Hindlimb muscle (tissue), 1 donor: ENCODE measurements at places on chromosomes 5 and 9.
A peak's percentile ranks its signal among the peaks of the same experiment; 100 is the strongest.

GRCh38 chr5:135269931-135270421 lies 129.1 kb downstream of the MACROH2A1 start:
- peak; percentile 64 for DNase-seq

- DNase-seq, result peak; percentile 61
Measured at GRCh38 chr5:15007646-15008045, 136.1 kb upstream of the ANKH start.

GRCh38 chr5:171639966-171640365 lies 145.7 kb upstream of the SMIM23 start:
- DNase-seq, result no peak

DNA sequence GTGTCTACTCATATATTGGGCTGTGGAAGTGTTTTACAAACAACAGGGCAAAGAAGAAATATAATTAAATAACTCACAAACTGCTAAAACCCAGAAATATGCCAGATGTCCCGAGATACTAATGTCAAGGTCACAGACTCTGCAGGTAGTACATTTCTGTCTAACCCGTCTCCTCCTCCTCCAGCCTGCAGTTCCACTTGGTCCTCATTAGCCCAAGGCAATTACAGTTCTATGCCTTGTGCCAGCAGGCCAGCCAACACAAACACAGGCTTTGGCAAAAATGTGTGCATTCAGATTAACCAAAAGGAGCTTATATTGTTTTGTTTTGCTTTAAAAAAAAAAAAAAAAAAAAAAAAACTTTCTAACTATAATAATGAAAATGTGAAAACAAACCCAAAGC lies 148.8 kb downstream of the MYO10 start:
- DNase-seq, result no peak

DNA sequence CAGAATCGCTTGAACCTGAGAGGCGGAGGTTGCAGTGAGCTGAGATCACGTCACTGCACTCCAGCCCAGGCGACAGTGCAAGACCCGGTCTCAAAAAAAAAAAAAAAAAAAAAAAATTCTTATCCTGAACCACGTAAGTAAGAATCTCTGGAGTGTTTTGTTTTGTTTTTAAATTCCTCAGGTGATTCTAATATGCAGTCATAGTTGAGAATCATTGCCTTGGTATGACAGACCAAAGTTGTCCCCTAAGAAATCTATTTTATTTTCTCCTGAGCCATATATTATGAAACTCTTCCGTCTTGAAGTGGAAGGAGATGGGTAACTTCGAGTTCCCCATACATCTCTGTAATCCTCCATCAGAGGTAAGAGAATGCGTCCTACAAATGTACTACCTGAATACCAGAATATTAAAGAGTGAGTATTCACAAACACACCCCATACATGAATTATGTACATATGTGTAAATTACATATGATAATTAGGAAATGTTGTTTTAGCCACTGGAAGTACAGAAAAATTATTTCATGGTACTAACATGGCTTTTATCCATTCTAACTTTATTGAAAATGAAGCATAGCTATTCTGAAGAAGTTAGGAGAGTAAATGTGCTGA lies 26.7 kb upstream of the SVEP1 start:
- no peak for DNase-seq

GRCh38 chr5:104172976-104173375 lies 610.4 kb upstream of the NUDT12 start:
- no peak for DNase-seq

- DNase-seq, result no peak
Measured at GRCh38 chr5:86461169-86461956, 156.4 kb upstream of the COX7C start.

- no peak for DNase-seq
Measured at GRCh38 chr5:55899344-55899743, 48.2 kb downstream of the IL31RA start.

DNA sequence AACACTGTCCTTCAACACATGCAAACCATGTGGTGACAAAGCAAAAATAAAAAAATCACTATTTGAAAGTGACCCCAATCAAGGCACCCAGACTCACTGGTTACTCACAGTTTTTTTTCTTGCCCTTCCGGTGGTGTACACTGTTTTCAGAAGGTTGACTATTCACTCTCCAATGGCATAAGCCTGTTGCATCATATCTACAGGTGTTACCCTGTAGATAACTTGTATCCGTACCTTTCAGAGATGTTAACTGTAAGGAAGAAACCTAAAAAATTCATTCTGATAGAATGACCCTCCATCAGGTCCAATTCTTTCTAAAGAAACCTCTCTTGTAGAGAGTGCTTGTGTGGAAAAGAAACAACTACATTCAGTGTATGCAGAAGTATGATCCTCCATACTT lies 193.6 kb upstream of the RASA1 start:
- DNase-seq, result no peak

DNA sequence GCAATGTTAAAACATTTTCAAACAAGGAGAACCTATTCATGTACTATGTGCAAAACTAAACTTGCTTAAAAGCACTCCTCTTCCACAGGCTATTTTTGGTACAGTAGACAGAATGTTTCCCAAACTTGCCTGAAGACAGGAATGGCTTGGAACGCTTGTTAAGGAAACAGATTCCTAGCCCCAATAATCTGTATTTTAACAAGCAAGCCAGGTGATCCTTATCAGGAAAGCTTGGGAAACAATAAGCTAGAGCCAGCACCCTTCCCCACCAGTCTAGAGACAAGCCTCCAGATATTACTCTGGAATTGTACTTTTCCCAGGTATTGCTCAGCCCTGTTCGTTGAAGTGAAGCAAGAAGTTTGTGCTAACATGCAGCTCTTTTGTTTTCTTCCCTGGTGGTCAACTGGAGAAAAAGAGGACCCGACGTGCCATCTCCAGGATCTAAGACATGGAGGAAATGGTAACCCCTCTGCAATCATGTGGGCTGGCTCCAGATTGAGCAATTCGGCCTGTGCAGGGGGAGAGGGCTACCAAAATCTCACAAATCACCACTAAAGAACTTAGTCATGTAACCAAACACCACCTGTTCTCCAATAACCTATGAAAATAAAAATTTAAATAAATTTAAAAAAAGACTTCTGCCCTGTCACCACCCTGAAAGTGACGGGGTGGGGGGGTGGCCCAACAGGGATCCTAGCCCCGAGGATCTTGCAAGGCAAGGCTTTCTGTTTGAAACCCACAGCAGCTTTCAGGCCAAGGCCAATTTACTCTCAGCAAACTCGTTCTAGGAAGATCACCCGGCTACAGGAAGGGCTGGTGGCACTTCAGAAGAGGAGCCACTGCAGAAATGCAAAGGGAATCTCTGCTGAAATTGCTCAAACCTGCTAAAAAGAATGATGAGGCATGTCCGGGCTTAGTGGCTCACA lies 48.6 kb downstream of the SHB start:
- no peak for DNase-seq

DNA sequence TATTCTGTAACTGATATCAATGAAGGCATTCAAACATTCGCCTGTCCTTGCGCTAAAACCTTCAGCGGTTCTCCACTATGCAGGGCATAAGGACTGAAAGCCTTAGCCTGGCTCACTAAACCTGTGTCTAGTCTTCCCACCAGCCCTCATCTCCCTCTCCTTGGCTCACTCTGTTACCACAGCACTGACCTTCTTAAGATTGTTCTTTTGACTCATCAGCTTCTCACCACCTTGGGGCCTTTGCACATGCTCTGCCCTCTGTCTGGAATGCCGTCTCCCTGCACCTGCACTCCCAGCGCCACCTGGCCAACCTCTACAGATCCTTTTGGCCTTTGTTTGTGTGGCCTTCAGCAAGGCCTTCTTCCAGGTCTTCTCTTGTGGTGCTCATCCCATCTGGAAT lies 131.8 kb upstream of the IER5L start:
- DNase-seq, result no peak

DNA sequence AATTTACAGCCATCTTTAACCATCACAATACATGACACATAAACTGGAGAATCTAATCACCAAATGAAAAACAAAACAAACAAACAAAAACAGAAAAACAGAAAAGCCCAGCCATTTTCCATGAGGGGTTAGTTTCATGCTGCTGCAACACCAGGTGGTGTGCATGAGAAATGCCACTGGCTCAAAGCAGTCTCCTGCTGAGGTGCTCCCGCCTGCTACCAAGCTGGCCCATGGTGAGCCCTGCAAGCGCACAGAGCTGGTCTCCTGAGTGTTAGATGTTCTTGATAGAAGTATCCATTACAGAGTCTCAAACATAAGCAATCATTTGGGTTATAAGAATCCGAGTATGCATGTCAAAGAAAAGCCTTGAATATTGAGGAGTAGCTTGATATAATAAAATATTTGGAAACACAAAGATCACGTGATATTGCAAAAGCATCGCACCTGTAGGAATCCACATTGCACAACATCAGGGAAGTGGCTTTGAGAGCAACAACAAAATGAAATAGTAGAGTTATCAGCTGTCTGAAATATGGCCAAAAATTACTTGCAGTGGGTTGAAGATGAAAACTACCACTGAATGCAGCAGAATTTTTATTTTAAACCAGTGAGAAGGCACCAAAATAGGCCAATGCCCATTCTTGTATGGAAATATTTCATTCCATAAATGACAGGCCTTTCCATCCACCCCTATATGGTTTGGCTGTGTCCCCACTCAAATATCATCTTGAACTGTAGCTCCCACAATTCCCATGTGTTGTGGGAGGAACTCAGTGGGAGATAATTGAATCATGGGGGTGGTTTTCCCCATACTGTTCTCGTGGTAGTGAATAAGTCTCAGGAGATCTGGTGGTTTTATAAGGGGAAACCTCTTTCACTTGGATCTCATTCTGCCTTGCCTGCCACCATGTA lies 194.8 kb downstream of the SYK start:
- DNase-seq, result no peak

- DNase-seq, result no peak
Measured at GRCh38 chr9:117720555-117720954, 16.4 kb downstream of the TLR4 start.

- DNase-seq, result no peak
Measured at GRCh38 chr5:10454591-10455276, 13.1 kb downstream of the ROPN1L start.

- no peak for DNase-seq
Measured at GRCh38 chr5:23730023-23730422, 222.6 kb downstream of the PRDM9 start.

- no peak for DNase-seq
Measured at GRCh38 chr9:125547368-125547767, 159.6 kb downstream of the MAPKAP1 start.

- no peak for DNase-seq
Measured at GRCh38 chr5:53063176-53063575, 46.4 kb downstream of the MOCS2 start.

- DNase-seq, result no peak
Measured at GRCh38 chr5:73278693-73279092, 105.7 kb downstream of the TMEM174 start.

- no peak for DNase-seq
Measured at GRCh38 chr5:137395011-137395755, 103.9 kb downstream of the SPOCK1 start.

GRCh38 chr9:129761293-129761900 lies 8.6 kb upstream of the PTGES start:
- peak; percentile 63 for DNase-seq

GRCh38 chr5:142592365-142592764 lies 93.5 kb downstream of the FGF1 start:
- DNase-seq, result no peak

DNA sequence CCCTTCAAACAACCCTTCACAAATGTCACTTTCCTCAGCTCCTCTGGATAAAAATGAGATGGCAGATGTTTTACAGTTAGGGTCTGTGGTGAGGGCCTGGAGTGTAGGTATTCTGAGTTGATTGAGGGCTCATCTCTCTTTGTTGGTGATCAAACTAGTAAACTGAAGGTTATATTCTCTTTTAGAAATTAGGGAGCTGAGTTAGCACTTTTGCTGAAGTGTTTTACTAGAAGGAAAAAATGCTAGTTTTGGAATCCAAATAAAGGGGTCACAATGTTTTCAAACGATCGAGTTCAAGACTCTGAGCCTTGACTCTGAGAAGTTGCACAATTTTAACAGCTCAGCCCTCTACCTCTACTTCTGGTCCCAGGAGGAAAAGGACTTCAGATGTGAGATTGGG lies 23.4 kb downstream of the RHOBTB3 start:
- no peak for DNase-seq

DNA sequence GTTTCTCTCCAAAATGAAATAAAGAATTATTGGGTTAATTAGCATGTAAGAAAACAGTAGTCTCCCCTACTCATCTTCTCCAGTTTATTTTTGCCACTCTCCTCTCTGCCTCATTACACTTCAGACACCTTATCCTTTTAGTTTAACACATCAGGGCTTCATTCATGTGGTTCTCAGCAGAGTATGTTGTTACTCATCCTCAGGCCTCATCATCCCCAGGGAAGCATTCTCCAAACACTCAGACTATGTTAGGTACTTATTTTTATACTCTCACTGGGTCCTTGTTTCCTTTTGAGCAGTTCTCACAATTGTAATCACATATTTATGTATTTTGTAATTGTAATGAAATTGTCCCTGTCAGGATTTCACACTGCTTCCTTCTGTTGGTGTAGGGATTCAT lies 470.5 kb downstream of the PDE4D start:
- no peak for DNase-seq

GRCh38 chr5:154570572-154571324 lies 92.7 kb upstream of the HAND1 start:
- no peak for DNase-seq

DNA sequence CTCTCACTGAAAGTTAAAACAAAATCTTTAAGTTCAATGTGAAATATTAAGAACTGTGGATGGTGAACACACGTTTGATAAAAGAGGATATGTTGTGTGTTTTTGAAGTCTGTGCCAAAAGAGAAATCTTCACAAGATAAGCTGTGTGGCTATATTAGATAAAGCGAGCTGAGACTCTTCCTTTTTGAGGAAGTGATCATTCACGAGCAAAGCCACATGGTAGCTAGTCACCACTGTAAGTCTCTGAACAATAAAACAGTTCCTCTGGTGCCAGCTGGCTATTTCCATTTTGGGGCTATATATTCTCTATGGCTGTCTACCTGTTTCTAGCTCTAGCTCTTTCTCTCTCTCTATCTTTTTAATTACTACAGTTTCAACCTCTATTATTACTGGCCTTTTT lies 1849.2 kb upstream of the C9orf72 start:
- DNase-seq, result no peak

GRCh38 chr9:4654084-4654483 lies 8.0 kb upstream of the PLPP6 start:
- no peak for DNase-seq

DNA sequence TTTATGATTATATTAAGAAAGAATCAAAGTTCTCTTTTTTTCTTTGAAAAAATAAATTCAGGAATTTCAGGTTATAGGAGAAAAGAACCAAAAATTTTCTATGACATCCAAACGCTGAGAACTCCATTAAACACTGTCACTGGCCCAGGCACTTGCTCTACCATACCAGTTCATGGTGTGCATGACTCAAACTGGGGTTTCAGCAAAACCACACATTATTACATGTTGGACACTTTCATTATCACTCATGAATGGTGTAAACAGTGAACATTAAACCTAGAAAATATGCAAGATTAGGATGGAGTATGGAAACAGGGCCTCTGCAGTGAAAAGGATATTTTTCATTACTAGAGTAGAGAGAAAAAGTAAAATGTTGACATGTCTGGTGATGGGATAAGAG lies 369.9 kb upstream of the FAM174A start:
- no peak for DNase-seq

- no peak for DNase-seq
Measured at GRCh38 chr5:124718380-124718789, 28.1 kb downstream of the ZNF608 start.

- no peak for DNase-seq
Measured at GRCh38 chr9:38386319-38386895, 6.1 kb upstream of the ALDH1B1 start.

- DNase-seq, result no peak
Measured at GRCh38 chr5:139653616-139654015, 5.5 kb downstream of the CXXC5 start.

- no peak for DNase-seq
Measured at GRCh38 chr5:135651156-135651555, 72.4 kb upstream of the CXCL14 start.

- DNase-seq, result no peak
Measured at GRCh38 chr9:112273876-112274275, 59.5 kb downstream of the PTBP3 start.
